ENCODE measurements at places on chromosomes 2 and 18.

GRCh38 chr18:79601234-79601633, 78.4 kb upstream of the CTDP1 start:
- DNase-seq, result no peak

GRCh38 chr2:121670181-121670580, 20.9 kb upstream of the CLASP1 start:
- DNase-seq, result no peak

DNA sequence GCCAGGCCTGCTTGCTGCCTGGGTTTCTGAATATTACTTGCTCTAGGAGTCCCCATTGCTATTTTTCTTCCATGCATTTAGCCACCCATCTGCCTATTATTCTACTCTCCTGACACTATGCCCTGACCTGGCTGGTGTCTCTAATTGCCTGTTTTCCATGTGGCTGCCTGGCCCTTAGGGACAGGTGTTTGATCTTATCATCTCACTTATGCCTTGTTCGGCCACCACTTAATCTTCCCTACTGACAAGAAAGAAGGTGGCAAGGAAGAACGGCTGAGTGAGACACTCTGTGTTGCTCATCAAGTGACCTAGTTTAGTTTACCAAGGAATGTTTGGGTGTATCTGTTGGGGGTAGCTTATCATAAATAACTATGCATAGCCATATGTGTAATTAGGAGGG, 50.4 kb upstream of the RAPH1 start:
- DNase-seq, result no peak

DNA sequence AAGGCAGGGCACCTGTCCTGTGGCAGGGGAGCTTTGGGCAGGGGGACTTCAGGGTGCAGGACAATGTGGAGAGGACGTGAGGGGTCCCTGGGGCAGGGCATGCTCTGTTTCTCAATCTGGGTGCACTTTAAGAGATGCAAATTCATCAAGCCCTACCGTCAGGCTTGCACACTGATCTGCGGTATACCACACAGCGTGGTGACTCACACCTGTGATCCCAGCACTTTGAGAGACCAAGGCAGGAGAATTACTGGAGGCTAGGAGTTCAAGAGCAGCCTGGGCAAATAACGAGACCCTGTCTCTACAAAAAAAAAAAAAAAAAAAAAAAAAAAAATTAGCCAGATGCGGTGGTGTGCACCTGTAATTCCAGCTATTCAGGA, 10.2 kb upstream of the GPC1 start:
- DNase-seq, result no peak

DNA sequence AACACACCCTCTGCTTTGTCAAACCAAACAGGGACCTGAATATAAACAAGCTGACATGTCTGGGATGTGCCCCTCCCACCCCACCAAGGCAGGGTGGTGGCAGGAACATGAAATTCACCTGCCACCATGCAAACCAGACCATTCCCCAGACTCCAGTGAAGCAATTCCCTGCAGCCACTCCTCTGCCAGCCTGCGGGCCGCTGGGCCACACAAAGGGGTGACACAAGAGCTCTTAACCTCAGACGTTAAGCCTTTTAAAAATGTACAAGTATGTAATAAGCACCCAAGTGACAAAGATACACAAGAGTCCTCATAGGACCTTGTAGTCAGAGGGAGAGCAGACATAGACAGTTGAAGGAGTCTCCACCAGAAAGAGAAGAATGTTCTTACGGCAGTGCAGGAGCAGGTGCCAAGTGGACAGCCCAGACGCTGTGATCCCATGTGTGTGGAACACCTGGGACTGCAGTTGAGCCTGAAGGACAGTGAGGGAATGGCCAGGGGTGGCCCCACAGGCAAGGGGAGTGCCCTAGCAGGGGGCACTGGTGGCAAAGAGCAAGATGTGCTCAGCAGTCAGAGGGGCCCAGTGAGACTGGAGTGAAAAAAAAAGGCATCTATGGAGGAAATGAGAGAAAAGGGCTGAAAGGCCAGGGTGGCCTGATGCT, 36.9 kb downstream of the CRACDL start:
- no peak for DNase-seq

DNA sequence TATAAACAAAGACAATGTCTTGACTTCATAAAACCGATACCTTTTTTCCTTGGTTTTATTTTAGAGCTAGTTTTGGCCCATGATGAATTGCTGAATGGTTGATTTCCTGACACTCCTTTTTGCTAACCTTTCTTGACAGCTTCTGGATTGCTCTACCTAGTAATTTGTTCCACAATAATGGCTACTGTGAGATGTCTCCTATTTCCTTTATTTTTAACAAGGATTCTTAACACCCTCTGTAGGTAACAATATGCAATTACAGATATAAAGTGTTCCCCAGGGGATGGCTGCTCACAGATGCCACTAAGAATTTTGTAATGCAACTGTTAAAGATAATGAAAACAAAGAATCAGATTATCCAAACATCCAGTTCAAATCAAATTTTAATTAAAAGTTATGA, 100.8 kb upstream of the ATP5MC3 start:
- DNase-seq, result no peak

GRCh38 chr2:158546412-158547144, 89.8 kb downstream of the PKP4 start:
- no peak for DNase-seq

DNA sequence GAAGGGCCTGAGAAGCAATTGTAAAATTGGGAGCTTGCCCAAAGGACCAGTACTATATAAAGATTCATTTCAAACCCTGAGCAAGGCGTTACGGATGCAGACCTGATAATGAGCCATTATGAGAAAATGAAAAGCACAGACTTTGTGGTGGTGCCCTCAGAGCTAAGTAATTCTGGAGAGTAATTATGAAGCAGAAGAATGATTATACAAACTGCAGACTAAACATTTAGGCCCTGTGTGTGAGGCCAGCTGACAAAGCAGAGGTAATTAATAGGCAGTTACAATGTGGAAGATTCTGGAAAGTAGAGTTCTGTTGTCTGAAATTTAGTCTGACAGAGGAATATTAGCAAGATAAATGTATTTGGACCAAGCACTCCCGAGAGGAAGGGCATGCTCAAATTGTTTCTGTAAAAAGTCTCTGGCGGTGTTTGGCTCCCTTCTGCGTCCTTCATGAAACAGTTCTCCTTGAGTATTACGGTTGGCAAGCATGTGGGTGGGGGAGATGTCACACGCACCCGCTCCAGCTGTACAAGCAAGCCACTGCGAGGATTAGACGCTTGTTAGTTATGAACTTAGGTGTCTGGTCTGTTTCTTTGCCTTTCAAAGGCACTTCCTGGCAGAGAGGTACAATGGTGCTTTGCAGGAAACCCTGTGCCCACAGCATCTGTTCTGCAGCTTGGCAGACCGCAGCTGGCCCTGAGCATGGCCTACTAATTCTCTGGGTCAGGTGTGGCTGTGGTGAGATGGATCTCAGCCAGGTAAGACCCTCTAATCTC, 45.5 kb downstream of the CDC42EP3 start:
- DNase-seq, result no peak

- no peak for DNase-seq
Measured at GRCh38 chr2:33859811-33860461, 260.8 kb upstream of the FAM98A start.

- no peak for DNase-seq
Measured at GRCh38 chr18:55783921-55784320, 195.9 kb upstream of the TCF4 start.

GRCh38 chr2:129623783-129624182, 355.7 kb upstream of the RAB6C start:
- DNase-seq, result no peak
